ENCODE measurements at places on chromosomes 6 and 20. TPM values are rescaled to one million over a fixed set of nuclear protein-coding genes. Genes with fewer than 3 reads are reported as not detected.

Gene SRSF3
- total RNA-seq = 175 TPM

Gene KCNB1
- total RNA-seq = 3.0 TPM

Gene ZNF133
- total RNA-seq = 12.8 TPM

Gene RPS18
- total RNA-seq = 8,802 TPM

Gene EPB41L1
- total RNA-seq = 28.2 TPM

Gene E2F1
- 1.8 TPM for total RNA-seq

Gene MYLK4
- total RNA-seq = 3.2 TPM

Gene ZNF831
- not detected for total RNA-seq

Gene PYGB
- total RNA-seq = 149 TPM

Gene RIPPLY2
- total RNA-seq = not detected

Gene RFX6
- total RNA-seq = not detected

Gene C6orf58
- 0.35 TPM for total RNA-seq

Gene CRISP2
- total RNA-seq = not detected

Gene BYSL
- 5.2 TPM for total RNA-seq

Gene SNAI1
- total RNA-seq = 10.0 TPM

Gene MCM3
- total RNA-seq = 23.0 TPM

Gene XPO5
- 13.3 TPM for total RNA-seq

Gene TBX18
- 29.6 TPM for total RNA-seq

Gene SLC25A27
- total RNA-seq = 2.0 TPM

Gene POM121L2
- total RNA-seq = not detected

Gene CEBPB
- 101 TPM for total RNA-seq

Gene CTAGE9
- total RNA-seq = not detected

Gene MUCL3
- total RNA-seq = not detected

Gene HMGCLL1
- total RNA-seq = not detected

Gene SNRPB
- 248 TPM for total RNA-seq

Gene GLO1
- 121 TPM for total RNA-seq

Gene HCK
- not detected for total RNA-seq

Gene MICB
- total RNA-seq = 12.6 TPM

Gene HTR1E
- not detected for total RNA-seq

Gene MDFI
- 30.8 TPM for total RNA-seq

Gene CALHM6
- 0.68 TPM for total RNA-seq

Gene GNAS-AS1
- not detected for total RNA-seq

Gene SMAP1
- 17.6 TPM for total RNA-seq

Gene SPATS1
- not detected for total RNA-seq

Gene NPEPL1
- 19.3 TPM for total RNA-seq

Gene PKHD1
- total RNA-seq = under 0.01 TPM

Gene NQO2
- 37.3 TPM for total RNA-seq

Gene R3HDML
- total RNA-seq = not detected

Gene CD93
- 4.9 TPM for total RNA-seq

Gene EFCAB8
- not detected for total RNA-seq

Gene FAM217A
- not detected for total RNA-seq

Gene FOXS1
- total RNA-seq = 1.1 TPM

Gene NKX2-2
- not detected for total RNA-seq

Gene BPIFB1
- total RNA-seq = not detected

Gene IGF2R
- total RNA-seq = 64.4 TPM

Gene CLPSL1
- total RNA-seq = not detected

Data from pericardium fibroblast (primary cell).